ENCODE measurements at places on chromosomes 7 and 10. TPM values are rescaled to one million over a fixed set of nuclear protein-coding genes. Genes with fewer than 3 reads are reported as not detected.

The COL28A1 gene
- 0.91 TPM for total RNA-seq

The OR2A25 gene
- not detected for total RNA-seq

The PAOX gene
- 2.4 TPM for total RNA-seq

The WNT8B gene
- 0.07 TPM for total RNA-seq

The LIPK gene
- not detected for total RNA-seq

The SPDYE1 gene
- total RNA-seq = not detected

The VIPR2 gene
- total RNA-seq = 0.02 TPM

All from A549 treated with DMSO at 1 μM for 4 hours (cell line).